ENCODE measurements at places on chromosomes 1 and 21. TPM values are rescaled to one million over a fixed set of nuclear protein-coding genes. Genes with fewer than 3 reads are reported as not detected.

GRCh38 chr1:172466795-172467407, 23.0 kb upstream of the PIGC start:
- no peak for DNase-seq

GRCh38 chr1:49723662-49724061, 300.1 kb downstream of the AGBL4 start:
- DNase-seq = no peak

DNA sequence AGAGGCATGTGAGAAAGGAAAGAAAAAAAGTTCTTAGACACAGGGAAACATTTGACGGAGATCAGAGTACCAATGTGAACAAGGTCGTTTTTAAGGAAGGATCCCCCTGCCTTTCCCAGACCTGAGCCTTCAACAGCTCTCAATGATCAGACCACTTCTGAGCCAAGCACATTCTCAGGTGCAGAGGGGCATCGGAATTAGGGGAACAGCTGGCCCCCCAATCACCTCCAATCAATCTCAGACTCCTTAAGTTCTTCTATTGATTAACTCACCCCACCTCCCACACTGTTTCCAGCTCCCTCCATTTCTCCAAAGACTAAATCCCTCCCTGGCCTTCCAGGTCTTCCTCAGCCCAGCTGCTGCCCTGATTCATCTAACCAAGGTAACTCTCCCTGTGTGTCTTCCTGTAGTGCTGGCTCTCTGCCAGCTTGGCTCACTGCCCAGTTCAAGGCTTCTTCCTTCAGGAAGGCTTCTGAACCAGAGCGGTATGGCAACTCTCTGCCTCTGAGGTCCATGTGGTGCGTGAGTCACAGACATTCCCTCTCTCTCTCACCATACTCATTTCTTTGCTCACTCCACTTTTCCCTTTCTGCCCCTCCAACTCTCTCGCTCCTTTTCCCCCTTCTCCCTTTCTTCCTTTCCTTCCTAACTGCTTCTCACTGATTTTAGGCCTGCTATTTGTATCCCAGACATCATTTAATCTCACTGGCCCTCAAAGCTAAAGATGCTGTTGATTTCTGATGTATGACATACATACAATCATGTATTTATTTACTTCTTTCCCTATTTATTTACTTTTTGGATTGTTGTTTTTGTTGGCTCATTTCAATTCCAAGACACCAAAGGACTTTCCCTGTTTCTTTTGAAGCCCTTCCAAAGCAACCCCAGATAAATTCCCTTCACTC, 18.1 kb downstream of the CFAP45 start:
- peak; percentile 50 for DNase-seq

The CLDN19 gene
- not detected for total RNA-seq

The LCK gene
- under 0.01 TPM for total RNA-seq

GRCh38 chr21:42376338-42376982, 10.1 kb upstream of the TFF1 start:
- DNase-seq = peak; percentile 41

The LCE1A gene
- not detected for total RNA-seq

The RNF115 gene
- 9.8 TPM for total RNA-seq

DNA sequence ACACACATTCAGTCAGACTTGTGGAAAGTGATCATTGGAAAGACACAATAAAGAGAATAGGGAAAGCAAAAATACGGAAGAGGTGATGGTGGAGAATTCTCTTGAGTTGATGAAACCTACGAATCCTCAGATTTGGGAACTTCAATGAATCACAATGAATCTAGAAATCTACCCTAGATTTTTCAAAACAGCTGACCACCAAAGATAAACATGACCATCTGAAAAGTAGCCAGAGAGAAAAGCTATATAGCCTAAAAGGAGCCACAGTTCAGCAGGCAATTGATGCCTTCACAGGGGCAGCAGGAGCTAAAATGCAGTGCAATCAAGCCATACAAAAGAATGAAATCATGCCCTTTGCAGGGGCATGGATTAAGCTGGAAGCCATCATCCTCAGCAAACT, 170.6 kb upstream of the RUNX1 start:
- no peak for DNase-seq

DNA sequence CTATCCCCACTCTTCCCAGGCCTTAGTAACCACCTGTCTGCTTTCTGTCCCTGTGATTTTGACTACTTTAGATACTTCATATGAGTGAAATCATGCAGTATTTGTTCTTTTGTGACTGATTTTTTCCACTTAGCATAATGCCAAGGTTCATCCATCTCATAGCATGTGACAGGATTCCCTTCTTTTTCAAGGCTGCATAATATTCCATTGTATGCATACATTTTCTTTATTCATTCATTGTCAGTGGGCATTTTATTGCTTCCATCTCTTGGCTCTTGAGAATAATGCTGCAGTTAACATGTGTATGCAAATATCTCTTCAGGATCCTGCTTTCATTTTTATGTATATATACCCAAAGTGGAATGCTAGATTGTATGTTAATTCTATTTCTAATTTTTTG, 56.4 kb downstream of the AGL start:
- DNase-seq = no peak

DNA sequence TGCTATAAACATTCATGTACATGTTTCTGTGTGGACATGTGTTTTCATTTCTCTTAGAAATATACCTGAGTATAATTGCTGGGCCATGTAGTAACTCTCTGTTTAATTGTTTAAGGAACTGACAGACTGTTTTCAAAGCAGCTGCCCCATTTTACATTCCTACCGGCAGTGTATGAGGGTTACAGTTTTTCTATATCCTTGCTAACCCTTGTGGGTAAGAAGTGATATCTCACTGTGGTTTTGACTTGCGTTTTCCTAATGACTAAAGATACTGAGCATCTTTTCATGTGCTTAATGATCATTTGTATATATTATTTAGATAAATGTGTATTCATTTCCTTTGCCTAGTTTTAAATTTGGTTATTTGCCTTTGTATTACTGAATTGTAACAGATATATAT, 81.7 kb downstream of the DNM3 start:
- DNase-seq = no peak

GRCh38 chr1:153309441-153309840, 3.3 kb downstream of the PGLYRP3 start:
- DNase-seq = no peak

DNA sequence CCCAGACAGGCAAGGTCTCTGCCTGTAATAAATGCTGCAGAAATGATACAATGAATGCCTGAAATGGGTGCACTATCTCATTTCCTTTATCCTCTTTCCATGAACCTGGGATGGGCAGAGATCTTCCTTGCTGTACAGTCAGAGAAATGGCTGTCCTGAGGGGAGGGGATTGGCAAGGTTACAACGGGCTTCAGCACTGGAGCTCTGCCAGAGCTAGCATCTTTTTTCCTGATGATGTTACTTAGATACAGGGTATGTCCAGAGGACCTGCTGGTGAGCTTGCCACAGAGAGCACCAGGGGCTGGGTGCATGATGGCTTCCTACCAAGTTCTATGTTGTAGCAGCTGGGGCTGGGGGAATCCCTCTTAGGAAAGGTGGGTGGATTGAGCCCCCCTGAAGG, 115.1 kb downstream of the PLXNA2 start:
- DNase-seq = no peak

- DNase-seq = no peak
Measured at GRCh38 chr1:209710093-209710492, 5.4 kb downstream of the HSD11B1 start.

GRCh38 chr1:89310976-89311375, 38.3 kb upstream of the GBP5 start:
- DNase-seq = no peak

DNA sequence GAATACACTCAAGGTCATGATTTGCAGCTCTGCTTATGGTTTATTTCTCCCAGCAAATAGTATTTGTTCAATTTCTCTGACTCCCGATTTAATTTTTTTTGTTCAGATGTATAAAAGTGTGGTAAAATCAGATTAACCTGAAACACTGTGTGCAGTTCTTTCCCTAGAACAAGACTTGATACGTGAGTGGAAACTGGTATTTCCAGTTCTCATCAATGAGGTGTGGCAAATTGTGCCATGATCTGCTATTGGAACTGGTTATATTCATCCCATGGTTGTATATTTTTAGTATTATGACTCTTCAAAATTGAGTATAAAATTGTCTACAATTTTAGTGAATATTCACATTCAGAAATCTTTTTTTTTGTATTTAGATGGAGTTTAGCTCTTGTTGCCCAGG, 76.8 kb upstream of the IVNS1ABP start:
- no peak for DNase-seq

The CA6 gene
- not detected for total RNA-seq

GRCh38 chr1:42851960-42852607, 5.7 kb downstream of the ZNF691 start:
- no peak for DNase-seq

The KTI12 gene
- total RNA-seq = 6.3 TPM

Measured in lung microvascular endothelial cell (primary cell).